ENCODE measurements at places on chromosomes 12 and 14.

- DNase-seq, result no peak
Observed at GRCh38 chr14:64265222-64265621, 28.9 kb downstream of the ESR2 start.

DNA sequence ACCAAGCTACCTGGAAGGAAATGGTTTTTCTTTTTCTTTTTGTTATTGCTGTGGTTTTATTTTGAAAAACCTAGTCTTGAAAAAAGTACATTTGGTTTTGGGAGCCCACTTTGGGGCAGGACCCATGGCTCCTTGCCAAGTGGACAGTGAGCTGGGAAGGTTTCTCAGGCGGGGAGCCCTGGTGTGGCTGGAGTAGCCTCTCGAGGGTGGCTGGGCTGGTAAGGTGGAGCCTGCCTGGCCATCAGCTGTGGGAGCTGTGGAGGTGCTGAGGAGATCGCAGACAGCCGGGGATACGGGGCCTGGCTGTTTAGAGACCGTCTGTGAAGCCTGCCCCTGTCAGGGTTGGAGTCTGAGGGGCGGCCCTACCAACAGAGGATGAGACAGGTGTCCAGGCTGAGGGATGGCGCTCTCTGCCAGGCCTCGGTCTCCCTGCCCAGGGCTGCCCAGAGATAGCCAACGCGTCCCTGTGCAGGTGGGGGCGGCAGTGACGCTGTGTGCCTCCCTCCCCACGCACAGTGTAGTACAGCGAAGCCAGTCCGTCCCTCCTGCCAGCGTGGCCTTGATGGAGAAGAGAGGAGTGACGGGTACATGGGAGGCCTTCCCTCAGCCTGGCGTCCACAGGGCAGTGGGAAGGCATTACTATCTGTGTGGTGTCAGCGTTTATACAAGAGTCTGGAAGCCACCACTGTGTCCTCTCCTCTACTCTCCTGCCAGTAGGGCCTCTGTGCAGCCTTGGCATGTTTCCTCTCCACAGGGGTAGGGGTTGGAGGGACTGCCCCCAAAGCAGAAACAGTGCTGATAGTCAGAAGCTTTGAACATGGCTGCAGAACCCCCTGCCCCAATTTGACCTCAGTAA, 5.9 kb downstream of the RIN3 start:
- no peak for DNase-seq

- no peak for DNase-seq
Observed at GRCh38 chr14:22549981-22550673, 38.9 kb downstream of the DAD1 start.

- no peak for DNase-seq
Observed at GRCh38 chr12:47035484-47035883, 43.9 kb upstream of the PCED1B start.

GRCh38 chr14:102973706-102974285, 51.3 kb downstream of the AMN start:
- no peak for DNase-seq

GRCh38 chr12:110039085-110039807, 9.1 kb downstream of the C12orf76 start:
- DNase-seq, result no peak

DNA sequence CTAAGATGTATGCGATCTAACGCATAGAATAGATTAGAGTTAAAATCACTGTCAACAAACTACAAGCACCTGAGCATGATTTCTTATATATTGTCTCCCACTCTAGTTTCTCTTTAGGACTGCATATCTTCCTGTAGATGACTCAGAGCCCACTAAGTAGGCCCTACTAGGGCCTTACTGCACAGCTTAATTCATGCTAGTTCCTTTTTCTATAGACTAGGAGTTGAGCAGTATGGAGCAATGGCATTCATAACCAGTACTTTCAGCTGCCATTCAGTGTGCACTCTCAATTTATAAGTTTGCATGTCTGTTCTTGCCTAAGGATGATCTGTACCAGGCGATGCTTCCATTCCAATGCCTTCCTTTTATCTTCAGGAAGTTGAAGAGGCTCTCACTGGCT, 103.5 kb downstream of the METTL25 start:
- no peak for DNase-seq
